ENCODE measurements at places on chromosomes 6 and 20. TPM values are rescaled to one million over a fixed set of nuclear protein-coding genes. Genes with fewer than 3 reads are reported as not detected.

JPH2 gene
- 0.31 TPM for total RNA-seq

NT5DC1 gene
- 9.7 TPM for total RNA-seq

- no peak overlapping the region for H3K27ac ChIP-seq
- peaks cover 29% of the 10 kb centered on the region for H3K36me3 ChIP-seq
- H3K27me3 ChIP-seq, result no peaks in the 10 kb centered on the region
These were observed 31.5 kb downstream of the RPF2 start for GRCh38 chr6:111013144-111013915.

CNBD2 gene
- total RNA-seq, result 1.7 TPM

EIF6 gene
- 81.2 TPM for total RNA-seq

GRCh38 chr6:44671333-44671732, 283.8 kb downstream of the CDC5L start:
- no peaks in the 10 kb centered on the region for H3K27me3 ChIP-seq
- no peaks in the 10 kb centered on the region for H3K4me1 ChIP-seq
- no peak overlapping the region for H3K4me3 ChIP-seq
- H3K36me3 ChIP-seq, result no peaks in the 10 kb centered on the region

RIPOR3 gene
- 9.4 TPM for total RNA-seq

SLC17A5 gene
- 13.9 TPM for total RNA-seq

PAK5 gene
- total RNA-seq, result not detected

GRCh38 chr6:145735356-145736165, at the start of gene EPM2A:
Gene EPM2A, minus strand, starts transcription at chr6:145735520. Its CDS starts 22 bp downstream, at chr6:145735498.
- H3K36me3 ChIP-seq, result no peaks in the 10 kb centered on the region
- H3K27ac ChIP-seq, result peak within 1 kb of the TSS; percentile 97
- peak within 1 kb of the TSS; percentile 66 for H3K4me3 ChIP-seq
- peak; percentile 92 for DNase-seq

- H3K4me1 ChIP-seq, result no peaks in the 10 kb centered on the region
- H3K27me3 ChIP-seq, result peaks cover 12% of the 10 kb centered on the region
- H3K4me3 ChIP-seq, result no peak overlapping the region
- no peak overlapping the region for H3K27ac ChIP-seq
- DNase-seq, result no peak
These were observed 78.6 kb upstream of the GATA5 start for GRCh38 chr20:62554214-62554897.

SLC39A7 gene
- total RNA-seq, result 52.2 TPM

GRCh38 chr6:21228876-21229460, 364.6 kb upstream of the SOX4 start:
- H3K4me1 ChIP-seq, result no peaks in the 10 kb centered on the region
- no peak overlapping the region for H3K27ac ChIP-seq

TTBK1 gene
- total RNA-seq, result 0.86 TPM

GRCh38 chr6:158729906-158730540, 80.2 kb downstream of the SYTL3 start:
- H3K4me1 ChIP-seq, result no peaks in the 10 kb centered on the region
- no peak overlapping the region for H3K27ac ChIP-seq
- no peak for DNase-seq
- H3K27me3 ChIP-seq, result no peaks in the 10 kb centered on the region
- H3K4me3 ChIP-seq, result no peak overlapping the region
- H3K36me3 ChIP-seq, result no peaks in the 10 kb centered on the region

LRRC73 gene
- 0.12 TPM for total RNA-seq

- DNase-seq, result no peak
- no peaks in the 10 kb centered on the region for H3K27me3 ChIP-seq
- H3K4me3 ChIP-seq, result no peak overlapping the region
These were observed 330.6 kb upstream of the EPHA7 start for GRCh38 chr6:93749930-93750329.

DNA sequence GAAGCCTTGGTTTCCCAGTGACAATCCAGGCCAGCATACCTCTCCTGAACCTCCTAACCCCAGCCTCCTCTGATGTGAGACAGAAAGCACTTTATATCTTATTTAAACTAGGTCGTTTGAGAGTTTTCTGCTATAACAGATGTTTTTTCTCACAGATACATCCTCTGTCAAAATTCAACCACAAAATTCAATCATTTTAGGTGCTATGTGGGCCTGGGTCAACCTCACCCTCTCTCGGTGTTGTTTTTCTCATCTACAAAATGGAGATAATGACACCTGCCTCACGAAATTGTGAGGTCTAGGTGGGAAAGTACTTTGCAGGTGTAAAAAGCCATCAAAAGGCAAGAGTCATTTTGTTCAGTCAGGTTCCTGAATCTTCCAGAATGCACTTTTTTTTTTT, 46.2 kb upstream of the NFATC2 start:
- no peak for DNase-seq
- no peaks in the 10 kb centered on the region for H3K27me3 ChIP-seq
- no peaks in the 10 kb centered on the region for H3K4me1 ChIP-seq
- no peak overlapping the region for H3K4me3 ChIP-seq

DNA sequence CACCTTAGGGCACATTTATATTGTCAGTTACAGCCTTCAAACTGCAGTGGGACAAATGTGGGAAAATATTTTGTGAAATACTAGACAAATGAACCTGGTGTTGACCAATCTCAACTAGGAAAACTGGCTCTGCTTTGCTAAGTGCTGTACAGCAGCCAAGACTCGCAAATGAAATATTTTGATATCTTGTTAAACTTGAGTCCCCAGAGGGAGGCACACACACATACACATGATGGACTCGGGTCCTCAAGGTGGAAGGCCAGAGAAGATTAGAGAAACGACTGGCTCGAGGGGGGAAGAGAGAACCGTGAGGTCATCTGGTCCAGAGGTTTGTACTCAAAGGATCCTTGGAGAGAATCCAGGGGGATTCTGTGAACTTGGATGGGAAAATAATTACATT, 67.3 kb upstream of the JAG1 start:
- no peak overlapping the region for H3K4me3 ChIP-seq
- H3K36me3 ChIP-seq, result no peaks in the 10 kb centered on the region
- no peak overlapping the region for H3K27ac ChIP-seq
- H3K27me3 ChIP-seq, result no peaks in the 10 kb centered on the region
- no peaks in the 10 kb centered on the region for H3K4me1 ChIP-seq

- H3K36me3 ChIP-seq, result no peaks in the 10 kb centered on the region
- H3K27ac ChIP-seq, result no peak overlapping the region
- H3K27me3 ChIP-seq, result no peaks in the 10 kb centered on the region
These were observed 21.0 kb upstream of the SERINC3 start for GRCh38 chr20:44542890-44543289.

DNA sequence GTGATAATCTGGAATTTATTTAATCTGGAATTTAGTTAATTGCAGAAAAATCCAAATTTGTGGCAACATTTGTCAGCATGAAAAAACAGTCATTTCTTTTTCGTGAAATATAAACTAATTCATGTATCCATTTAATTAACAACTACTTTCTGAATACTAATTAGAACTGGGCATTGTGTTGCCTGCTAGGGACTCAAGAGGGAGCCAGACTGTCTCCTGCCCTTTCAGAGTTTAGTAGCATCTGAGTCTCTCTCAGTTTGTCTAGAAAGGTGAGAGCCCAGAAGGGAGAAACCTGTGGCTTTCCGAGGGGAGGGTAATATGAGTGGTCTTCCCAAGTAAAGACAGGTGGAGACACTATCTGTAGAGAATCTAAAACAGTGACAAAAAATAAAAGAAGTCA, 210.9 kb upstream of the HDDC2 start:
- H3K4me3 ChIP-seq, result no peak overlapping the region
- H3K36me3 ChIP-seq, result no peaks in the 10 kb centered on the region
- H3K27me3 ChIP-seq, result no peaks in the 10 kb centered on the region
- peaks cover 4% of the 10 kb centered on the region for H3K4me1 ChIP-seq
- no peak overlapping the region for H3K27ac ChIP-seq

DNA sequence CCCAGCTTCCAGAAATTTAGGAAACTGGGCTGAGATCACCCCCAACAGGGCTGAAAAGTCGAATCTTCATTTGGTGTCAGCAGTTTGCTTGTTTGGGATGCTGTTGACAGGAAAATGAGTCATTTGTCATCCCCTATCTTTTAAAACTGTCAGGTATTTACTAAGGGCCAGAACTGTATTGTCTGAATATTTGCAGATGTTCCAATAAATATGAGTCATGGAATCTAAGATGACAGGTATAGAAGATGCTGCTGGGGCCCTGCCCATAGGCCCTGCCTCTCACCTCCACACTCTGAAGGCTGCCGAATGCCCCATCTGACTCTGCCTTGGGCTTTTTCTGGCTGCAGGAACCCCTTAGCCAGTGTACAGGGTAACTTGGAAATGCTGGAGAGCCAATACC, 3.9 kb downstream of the ETV7 start:
- peaks cover 4% of the 10 kb centered on the region for H3K4me1 ChIP-seq
- no peaks in the 10 kb centered on the region for H3K36me3 ChIP-seq
- no peak overlapping the region for H3K27ac ChIP-seq
- H3K27me3 ChIP-seq, result no peaks in the 10 kb centered on the region

GRCh38 chr20:47484303-47484702, 17.4 kb upstream of the NCOA3 start:
- no peak overlapping the region for H3K4me3 ChIP-seq
- H3K36me3 ChIP-seq, result no peaks in the 10 kb centered on the region
- DNase-seq, result no peak
- H3K27me3 ChIP-seq, result no peaks in the 10 kb centered on the region
- H3K27ac ChIP-seq, result no peak overlapping the region

DNA sequence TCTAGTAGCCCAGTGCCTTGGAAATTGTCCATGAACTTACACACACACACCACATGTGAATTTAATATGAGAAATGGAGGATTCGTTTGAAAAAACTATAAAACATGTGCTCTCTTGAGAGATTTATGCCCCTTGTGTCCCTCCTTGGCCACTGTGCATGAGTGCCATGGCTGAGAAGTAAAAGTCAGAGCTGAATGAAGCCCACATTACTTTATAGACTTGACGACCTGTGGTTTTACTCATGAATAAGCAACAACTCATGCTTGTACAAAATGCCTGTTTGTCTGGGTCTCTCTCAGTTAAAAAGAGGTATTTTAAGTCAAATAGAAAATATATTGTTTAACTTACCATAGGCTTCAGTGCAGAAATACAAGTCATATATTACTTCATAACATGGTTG, 102.7 kb downstream of the KCNQ5 start:
- H3K4me3 ChIP-seq, result no peak overlapping the region
- H3K27me3 ChIP-seq, result no peaks in the 10 kb centered on the region
- H3K36me3 ChIP-seq, result no peaks in the 10 kb centered on the region
- no peak overlapping the region for H3K27ac ChIP-seq
- H3K4me1 ChIP-seq, result no peaks in the 10 kb centered on the region
- no peak for DNase-seq

- no peak overlapping the region for H3K27ac ChIP-seq
- no peak overlapping the region for H3K4me3 ChIP-seq
- DNase-seq, result no peak
- H3K27me3 ChIP-seq, result no peaks in the 10 kb centered on the region
These were observed 312.3 kb downstream of the CDC5L start for GRCh38 chr6:44699851-44700250.

DNA sequence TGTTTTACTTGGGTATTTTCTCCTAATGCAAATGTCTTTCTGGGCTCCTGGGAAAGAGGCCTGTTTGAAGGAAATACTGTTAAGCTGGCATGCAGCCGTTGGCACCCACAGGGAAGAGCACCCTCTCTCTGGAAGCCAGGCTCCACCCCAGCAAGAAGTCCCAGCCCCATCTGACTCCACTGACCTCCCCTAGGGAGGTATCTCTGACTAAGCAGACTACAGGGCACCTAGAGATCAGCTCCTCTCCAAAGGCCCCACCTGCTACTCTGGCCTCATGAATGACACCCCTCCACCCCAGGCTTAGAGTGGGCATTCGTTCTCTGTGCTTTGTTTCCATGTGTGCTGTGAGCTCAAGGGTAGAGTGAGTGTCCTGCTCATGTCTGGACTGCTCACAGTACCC, 6.4 kb upstream of the MDGA1 start:
- no peaks in the 10 kb centered on the region for H3K27me3 ChIP-seq
- DNase-seq, result no peak
- H3K4me1 ChIP-seq, result peaks cover 2% of the 10 kb centered on the region
- H3K27ac ChIP-seq, result no peak overlapping the region
- no peaks in the 10 kb centered on the region for H3K36me3 ChIP-seq

TSPYL4 gene
- 4.0 TPM for total RNA-seq

DNA sequence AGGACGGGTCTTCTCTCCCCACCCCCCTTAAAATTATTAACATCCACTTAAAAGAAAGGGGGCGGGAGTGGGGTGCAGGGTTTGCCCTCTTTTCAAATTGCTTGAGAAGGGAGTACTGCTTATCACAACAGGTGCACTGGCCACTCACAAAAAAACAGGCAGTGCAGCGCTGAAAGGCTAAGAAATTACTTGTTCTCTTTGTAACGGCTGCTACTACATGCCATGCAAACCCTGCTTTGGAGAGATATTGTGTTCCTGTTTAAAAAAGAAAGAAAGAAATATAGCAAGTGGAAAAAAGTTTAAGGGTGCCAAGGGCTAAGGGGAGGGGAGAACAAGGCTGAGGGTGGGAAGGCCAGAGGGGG, 312.7 kb upstream of the JARID2 start:
- H3K4me3 ChIP-seq, result no peak overlapping the region
- H3K36me3 ChIP-seq, result no peaks in the 10 kb centered on the region
- no peaks in the 10 kb centered on the region for H3K4me1 ChIP-seq

TSHZ2 gene
- 23.4 TPM for total RNA-seq

DNA sequence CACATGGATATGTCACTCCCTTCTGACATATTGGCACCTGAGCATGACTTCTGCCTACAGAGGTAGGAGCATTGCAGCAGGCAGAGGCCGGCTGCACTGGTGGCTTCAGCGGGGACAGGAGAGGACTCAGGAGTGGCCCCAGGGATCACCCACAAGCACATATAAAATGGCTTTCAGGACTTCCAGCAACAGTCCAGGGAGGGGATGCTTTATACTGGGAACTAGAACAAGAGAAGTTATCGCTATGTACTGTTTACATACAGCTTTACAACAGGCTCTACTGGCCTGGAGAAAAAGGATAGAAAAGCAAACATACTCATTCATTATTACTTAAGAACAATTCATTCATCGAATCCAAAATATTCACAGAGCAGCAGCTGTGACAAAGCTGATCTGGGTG, 337.8 kb downstream of the THBS2 start:
- H3K36me3 ChIP-seq, result no peaks in the 10 kb centered on the region
- no peak overlapping the region for H3K27ac ChIP-seq
- DNase-seq, result no peak
- no peak overlapping the region for H3K4me3 ChIP-seq
- H3K4me1 ChIP-seq, result no peaks in the 10 kb centered on the region
- H3K27me3 ChIP-seq, result no peaks in the 10 kb centered on the region

CALHM5 gene
- 0.06 TPM for total RNA-seq

SLC25A27 gene
- 21.0 TPM for total RNA-seq

- H3K36me3 ChIP-seq, result no peaks in the 10 kb centered on the region
- H3K4me3 ChIP-seq, result peak overlapping the region; percentile 60
- H3K27ac ChIP-seq, result peak overlapping the region; percentile 9
These were observed 862 bp upstream of the SOBP start for GRCh38 chr6:107488875-107489635.

GRCh38 chr6:119497988-119498727, 148.6 kb upstream of the MAN1A1 start:
- DNase-seq, result no peak
- no peak overlapping the region for H3K4me3 ChIP-seq
- H3K27ac ChIP-seq, result no peak overlapping the region
- H3K36me3 ChIP-seq, result no peaks in the 10 kb centered on the region
- peaks cover 7% of the 10 kb centered on the region for H3K4me1 ChIP-seq
